ENCODE measurements at places on chromosomes 5 and 9.

GRCh38 chr9:107397076-107398044 lies 92.2 kb downstream of the KLF4 start:
- DNase-seq = no peak

DNA sequence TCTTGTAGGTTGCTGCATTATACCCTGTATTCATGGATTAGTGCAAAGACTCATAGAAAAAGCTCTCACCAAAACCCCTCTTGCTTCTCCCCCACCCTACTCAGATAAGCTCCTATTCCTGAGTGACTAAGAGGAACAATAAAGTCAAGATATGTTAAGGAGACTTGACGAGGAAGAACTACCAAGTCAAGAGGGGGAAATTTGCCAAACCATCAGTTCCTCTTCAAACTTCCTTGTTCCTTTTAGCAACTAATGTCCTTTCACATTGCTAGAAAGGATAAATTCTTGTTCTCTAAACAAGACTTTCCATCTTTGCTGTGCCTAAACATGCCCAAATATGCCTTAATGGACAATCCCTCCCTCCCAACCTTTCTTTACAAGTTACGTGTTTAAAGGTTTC lies 27.0 kb downstream of the CNOT8 start:
- DNase-seq = no peak

DNA sequence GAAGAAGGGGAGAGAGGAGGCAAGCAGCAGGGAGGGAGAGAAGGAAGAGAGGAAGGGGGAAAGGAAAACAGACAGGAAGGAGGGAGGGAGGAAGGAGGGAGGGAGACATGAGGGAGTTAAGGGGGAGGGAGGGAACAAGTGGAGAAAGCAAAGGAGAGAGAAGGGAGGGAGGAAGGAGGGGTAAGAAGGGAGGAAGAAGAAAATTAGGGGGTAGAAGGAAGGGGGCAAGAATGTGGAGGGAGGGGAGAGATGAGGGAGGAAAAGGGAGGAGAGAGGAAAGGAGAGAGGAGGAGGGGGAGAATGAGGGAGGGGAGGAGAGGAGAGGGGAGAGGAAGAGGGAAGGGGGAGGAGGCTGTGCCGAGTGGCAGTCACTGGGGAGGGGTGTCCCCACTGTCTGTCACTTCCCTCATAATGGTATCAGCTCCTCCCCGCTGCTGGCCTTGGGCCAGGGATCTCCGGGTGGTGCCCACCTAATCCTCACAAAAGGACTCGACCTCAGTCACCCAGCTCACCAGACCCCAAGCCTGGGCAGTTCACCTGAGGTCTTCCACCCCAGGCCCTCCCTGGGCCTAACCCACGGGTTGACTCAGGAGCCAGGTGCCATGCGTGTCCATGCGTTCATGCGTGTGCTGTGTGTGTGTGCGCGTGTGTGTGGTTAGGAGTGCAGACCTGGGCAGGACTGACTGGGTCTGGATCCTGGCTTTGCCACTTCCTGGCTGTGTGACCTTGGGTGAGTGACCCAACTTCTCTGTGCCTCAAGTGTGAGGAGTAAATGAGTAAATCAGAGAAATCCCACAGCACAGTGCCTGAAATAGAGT lies 18.1 kb downstream of the C9orf50 start:
- DNase-seq = no peak

- DNase-seq = no peak
These were observed 159.9 kb downstream of the FANCC start for GRCh38 chr9:95157481-95158151.

DNA sequence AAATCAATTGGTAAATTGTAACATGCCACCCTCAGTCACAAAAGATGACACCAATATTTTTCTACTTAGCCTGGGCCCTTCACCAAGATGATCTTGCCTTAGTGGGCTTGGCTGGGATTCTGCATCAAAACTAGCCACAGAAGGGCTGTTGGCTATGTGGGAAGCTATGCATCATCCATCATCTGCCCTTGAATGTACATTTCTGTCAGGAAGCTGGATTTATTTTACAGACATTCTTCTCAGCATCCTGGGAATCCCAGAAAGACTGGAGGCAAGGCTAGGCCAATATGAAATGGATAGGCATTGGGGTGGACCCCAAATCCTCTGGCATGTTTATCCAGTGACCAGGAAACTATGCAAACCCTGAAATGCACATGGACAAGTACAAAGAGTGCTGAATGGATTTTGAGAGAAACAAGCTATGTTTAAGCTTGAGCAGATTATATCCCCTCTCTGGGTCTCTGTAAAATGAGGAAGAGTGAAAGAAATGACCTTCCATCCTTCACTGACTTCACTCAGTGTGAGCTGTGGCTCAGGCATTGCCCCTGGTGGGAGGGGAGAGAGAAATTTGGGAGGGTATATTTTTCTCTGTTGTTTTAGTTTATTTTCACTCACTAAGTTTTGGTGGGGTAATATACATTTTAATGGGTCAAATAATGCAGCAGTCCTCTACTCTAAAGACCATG lies 283.6 kb downstream of the EBF1 start:
- DNase-seq = no peak

GRCh38 chr5:175889910-175890684 lies 18.7 kb downstream of the CPLX2 start:
- DNase-seq = no peak

DNA sequence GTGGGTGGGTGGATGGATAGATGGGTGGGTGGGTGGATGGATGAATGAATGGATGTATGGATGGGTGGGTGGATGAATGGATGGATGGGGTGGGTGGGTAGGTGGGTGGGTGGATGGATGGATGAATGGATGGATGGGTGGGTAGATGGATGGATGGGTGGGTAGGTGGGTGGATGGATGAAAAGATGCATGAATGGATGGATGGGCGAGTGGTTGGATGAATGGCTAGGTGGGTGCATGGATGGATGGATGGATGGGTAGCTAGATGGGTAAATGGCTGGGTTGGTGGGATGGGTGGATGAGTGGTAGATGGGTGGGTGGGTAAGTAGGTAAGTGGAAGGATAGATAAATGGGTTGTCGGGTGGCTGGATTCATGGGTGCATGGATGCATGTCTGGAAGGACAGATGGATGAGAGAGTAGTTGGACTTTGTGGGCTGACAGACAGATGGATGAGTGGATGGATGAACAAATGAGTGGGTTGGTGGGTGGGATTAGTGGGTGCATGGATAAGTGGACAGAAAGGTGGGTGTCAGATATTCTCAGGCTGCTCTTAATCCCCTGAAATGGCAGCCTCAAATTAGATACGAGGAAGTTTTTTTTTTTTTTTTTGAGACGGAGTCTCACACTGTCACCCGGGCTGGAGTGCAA lies 100.8 kb upstream of the SARDH start:
- DNase-seq = no peak

- DNase-seq = no peak
These were observed 297.9 kb upstream of the PTGER4 start for GRCh38 chr5:40381676-40382363.

Measured in activated T-cell treated with anti-CD3 and anti-CD28 coated beads for 24 hours (primary cell).